ENCODE measurements at places on chromosomes 1 and 21.

GRCh38 chr1:3219005-3219790 is 150.2 kb downstream of the PRDM16 start:
- no peak for DNase-seq

GRCh38 chr1:183880531-183881243 is 75.8 kb downstream of the RGL1 start:
- no peak for DNase-seq

DNA sequence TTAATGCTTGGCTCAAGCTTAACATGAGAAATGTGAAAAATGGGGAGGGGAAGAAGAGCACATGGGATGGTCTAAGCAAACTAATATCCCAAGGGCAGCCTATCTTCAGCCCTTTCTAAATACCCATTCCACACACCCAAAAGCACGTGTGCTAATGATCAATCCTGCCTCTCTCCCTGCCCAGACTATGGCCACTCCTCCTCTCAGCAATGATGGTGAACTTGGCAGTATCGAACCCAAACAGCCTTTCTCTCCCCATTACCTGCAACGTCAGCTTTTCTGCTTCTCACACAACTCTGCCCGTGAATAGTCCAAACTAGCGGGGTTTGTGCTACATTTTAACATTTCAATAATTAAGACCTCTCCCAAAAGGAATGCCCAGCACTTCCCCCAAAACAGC is 41.6 kb downstream of the SSBP3 start:
- DNase-seq, result no peak

- DNase-seq, result no peak
Observed at GRCh38 chr1:89687254-89687653, 54.3 kb downstream of the LRRC8C start.

DNA sequence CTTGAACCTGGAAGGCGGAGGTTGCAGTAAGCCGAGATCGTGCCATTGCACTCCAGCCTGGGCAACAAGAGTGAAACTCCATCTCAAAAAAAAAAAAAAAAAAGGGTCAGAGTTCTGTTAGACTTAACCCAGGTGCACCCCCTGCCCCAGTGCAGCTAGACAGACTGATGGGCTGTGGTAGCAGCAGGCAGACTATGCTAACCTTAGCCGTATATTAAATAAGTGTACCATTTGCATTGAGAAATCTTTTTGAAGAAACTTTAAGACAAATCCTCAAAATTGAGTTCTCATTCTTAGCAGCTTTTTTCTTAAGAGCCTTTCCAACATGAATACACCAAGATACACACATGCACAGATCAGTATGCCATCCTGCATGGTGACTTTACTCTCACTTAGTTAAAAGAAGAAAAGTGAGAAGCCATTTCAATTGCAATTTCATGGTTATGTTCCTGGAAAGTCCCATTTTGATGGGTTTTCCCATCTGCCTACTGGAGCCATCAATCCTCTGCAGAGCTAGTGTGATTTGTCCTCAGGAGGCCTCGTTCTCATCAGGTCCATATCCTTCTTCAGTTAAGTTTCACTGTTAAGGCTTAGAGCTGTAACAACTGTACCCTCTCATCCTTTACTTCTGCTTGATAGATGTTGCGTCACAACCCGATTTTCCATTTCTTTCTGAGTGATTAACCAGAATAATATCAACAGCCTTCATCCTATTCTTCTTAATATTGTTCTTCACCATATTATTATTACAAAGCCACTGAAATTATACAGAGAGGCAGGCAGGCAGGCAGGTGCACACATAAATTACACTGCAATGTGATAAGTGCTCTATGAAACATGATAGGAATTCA is 7.3 kb downstream of the FCRLB start:
- no peak for DNase-seq

DNA sequence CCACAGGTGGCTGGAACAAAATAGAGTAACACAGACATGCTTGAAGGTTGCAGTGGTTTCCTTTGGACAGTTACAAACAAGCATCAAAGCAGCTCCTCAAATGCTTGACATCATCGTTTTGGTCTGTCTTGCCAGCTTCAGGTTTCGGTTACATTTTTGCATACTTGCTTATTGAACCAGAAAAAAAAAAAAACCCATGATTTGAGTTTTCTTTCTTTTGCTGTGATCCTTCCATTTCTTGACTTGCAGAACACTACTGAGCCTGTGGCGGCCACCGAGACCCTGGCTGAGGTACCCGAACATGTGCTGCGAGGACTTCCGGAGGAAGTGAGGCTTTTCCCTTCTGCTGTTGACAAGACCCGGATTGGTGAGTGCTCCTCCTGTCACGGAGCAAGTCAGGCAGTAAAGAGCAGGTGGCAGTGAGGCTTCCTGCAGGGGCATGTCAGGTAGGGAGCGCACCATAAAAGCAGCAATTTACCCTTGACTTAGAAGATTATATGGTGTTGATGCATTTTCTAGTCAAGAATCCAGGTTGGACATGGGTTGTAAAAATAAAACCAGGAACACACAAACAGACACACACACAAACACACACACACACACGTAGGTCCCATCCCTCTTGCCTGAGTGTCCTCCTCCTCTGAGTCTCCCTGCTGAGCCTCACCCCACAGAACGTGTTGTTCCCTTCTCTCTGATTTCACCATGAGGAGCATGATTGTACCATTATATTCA is 30.9 kb downstream of the PRDM2 start:
- DNase-seq, result no peak

DNA sequence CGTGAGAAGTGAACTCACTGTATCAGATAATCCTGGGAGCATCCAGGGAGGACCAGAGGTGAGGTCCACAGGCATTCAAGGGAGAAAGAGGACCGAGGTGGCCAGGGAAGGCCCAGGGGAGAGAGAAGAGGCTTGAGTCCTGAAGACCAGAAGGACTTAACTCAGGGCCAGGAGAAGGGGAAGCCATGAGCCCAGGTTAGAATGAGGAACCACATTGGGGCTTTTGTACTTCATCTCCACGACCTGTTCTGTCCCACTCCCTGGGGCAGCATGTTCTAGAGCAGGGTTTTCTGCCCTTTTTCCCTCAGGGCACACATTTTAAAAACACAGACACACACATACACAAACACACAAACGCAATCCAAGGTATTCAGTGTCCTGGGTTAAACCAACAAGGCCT is 8.4 kb downstream of the LGR6 start:
- DNase-seq, result peak; percentile 20

- DNase-seq, result no peak
Observed at GRCh38 chr1:28887419-28887834, 26.9 kb upstream of the EPB41 start.

DNA sequence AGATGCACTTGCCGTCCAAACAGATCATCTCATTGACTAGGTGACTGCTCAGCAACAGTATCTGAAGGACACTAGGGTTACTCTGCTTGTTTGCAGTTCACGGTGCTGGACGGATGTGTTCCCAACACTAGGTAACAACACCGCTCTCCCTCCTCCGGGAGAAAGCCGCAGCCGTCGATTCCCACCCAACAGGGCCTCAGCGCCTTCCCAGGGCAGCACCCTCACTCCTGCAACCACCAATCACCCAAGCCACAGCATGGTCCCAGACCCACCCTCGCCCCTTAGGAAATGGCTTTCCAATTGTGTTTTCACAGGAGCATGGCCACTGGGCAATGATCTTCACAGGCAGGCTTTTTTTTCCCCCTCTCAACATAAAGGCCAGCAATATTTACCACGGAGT is 779 bp downstream of the TLR5 start:
- no peak for DNase-seq

- no peak for DNase-seq
Observed at GRCh38 chr1:152179566-152179965, 20.5 kb upstream of the RPTN start.

DNA sequence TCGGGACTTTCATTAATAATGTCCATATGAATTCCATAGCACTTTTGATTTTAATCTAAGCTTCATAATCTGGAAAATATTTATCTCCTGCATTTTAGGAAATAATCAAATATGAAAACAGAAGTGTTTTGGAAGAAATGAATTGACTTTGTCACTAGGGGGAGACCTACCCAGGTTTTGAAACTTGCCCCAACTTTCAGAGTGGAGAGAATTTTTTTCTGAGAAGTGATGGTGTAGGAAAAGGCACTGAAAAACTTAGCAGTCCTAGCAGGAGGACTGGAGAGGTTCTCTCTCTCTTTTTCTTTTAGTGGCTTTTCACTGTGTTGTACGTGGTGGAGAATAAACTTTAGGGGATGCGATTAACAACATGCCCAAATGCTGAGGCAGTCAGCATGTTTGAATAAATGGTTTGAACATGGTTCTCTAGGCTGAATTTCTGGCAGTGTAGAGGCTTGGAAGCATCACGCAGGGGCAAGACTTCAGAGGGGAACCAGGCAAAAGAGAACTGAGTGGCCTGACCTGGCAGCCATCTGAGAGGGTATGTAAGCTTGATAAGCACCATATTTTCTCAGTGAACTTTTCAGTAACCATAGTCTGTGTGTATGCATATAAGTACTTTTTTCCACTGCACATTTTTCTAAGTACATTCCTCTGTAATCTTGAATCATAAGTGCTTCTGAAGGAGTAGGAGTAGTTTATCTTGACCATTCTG is 68.3 kb upstream of the NEK7 start:
- peak; percentile 83 for DNase-seq

DNA sequence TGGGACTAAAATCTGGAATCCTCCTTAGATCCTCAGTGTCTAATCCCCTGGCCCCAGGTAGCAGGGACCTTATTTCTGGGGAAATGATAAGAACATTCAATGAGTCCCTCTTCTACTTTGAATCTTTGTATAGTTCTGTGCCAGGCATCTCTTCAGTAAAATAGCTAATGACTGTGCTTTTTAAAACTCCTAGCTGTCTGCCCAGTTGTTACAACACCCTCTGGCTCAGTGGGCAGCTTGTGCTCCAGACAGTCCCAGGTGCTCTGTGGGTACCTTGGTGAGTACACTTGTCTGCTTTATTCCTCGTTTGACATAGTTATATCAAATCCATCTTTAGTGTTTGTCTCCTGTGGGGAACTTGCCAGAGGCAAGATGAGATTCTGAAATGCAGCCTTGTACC is 18.0 kb downstream of the TGFB2 start:
- no peak for DNase-seq

DNA sequence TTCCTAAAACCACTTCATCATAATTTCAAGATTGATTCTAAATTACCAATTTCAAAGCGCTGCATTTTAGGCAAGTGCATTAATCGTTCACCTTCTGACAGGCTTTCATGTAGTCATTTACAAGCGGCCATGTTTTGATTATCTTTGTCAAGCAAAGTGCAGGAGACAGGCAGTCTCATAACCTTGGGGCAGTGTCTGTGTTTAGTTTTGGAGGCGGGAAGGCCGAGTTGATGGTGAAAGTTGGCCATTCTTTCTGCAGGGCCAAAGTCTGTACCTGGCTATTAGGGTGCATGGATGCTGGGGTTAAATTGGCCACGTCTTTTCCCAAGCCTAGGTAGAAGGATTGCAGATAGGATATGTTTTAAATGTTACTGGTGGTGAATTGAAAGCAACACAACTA is 2.9 kb downstream of the AGPAT3 start:
- no peak for DNase-seq

DNA sequence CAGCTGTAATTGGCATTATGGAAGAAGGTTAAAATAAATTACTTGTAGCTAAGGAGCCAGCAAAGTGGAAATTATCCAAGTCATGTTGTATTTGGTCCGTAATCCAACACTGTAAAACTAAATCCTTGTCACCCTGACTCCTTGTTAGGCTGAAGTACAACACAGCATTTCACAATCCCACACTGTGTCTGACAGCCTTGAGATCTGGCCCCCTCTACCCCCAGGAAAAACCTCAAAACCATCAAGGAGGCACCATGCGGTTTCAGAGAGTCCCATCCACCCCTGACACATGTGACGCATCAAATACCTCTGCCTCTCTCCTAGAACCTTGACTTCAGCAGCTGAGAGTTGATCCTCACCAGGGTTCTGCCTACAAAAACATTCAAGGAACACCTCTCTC is 41.0 kb downstream of the LMX1A start:
- DNase-seq, result no peak

DNA sequence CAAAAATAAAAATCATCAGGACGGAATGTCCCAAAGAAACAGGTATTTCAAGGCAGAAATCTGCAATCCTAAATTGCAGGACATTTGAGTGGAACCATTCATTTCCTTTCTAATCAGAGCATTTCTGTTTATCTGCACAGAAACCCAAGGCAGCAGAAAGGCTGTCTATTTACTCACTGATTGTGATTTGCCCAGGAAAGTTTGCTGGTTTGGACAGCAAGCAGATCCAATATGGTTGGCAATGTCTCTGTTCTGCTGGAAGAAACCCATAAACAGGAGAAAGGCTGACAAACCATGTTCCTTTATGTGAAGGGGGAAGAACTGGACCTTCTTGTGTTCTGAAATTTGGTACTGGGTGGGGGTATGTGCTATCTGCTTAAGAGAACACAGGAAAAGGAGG is 120.1 kb downstream of the CLIC6 start:
- peak; percentile 33 for DNase-seq

DNA sequence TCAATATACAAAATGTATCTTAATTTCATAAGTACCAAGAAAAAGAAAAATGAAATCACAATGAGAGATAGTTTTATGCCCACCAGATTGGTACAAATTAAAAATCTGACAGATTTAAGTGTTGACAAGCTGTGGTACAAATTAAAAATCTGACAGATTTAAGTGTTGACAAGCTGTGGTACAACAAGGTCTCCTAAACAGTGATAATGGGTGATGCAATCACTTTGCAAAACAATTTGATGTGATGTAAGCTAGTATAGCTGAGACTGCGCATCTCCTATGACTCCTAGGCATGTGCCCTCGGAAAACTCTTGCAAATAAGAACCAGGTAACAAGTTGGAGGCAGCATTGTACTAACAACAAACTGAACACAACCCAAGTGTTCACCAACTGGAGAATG is 100.6 kb downstream of the LPAR3 start:
- no peak for DNase-seq

DNA sequence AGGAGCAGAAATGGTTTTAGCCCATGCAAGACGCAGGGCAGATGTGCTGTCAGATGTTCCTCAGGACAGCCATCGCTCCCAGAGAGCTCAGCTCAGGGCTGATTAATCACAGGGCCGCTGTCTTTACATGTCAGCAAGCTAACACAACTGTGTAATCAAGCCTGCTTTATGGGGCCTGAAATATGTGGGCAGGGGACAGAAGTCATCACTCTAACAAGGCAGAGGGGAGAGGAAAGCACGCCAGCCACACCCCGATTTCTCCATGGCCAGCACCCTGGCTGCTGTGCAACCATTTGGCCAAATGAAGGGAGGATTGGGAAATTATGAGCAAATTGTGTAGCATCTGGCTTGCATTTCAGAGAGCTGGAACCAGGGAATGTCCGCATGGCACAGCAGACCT is 368.8 kb downstream of the NPHP4 start:
- no peak for DNase-seq
